ENCODE measurements at places on chromosomes 5 and 9.

- DNase-seq = no peak
Measured at GRCh38 chr9:99011161-99011709, 67.5 kb downstream of the COL15A1 start.

DNA sequence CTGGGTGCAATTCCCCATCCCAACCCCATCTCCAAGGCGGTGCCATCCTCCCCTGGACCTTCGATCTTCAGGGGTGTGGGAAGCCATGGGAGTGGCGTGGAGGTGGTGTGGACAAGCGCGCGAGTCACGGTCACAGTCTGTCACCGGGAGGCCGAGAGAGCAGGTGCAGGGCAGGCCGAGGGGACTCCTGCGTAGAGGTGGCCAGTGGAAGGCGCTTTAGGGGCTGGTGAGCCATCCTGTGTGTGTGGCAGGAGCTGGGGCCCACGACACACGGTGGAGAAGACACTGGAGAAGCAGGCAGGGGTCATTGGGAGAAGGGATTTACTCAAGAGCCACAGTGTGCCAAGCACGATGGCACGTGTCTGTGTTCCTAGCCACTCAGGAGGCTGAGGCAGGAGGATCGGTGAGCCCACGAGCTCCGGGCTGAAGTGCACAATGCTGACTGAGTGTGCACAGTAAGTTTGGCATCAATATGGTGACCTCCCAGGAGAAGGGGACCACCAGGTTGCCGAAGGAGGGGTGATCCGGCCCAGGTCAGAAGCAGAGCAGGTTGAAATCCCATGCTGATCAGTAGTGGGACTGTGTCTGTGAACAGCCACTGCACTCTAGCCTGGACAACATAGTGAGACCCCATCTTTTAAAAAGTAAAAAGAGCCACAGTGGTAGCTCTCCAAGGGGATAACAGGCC, 145.1 kb upstream of the PHYKPL start:
- no peak for DNase-seq

- DNase-seq = no peak
Measured at GRCh38 chr5:158522776-158523175, 576.9 kb downstream of the EBF1 start.

DNA sequence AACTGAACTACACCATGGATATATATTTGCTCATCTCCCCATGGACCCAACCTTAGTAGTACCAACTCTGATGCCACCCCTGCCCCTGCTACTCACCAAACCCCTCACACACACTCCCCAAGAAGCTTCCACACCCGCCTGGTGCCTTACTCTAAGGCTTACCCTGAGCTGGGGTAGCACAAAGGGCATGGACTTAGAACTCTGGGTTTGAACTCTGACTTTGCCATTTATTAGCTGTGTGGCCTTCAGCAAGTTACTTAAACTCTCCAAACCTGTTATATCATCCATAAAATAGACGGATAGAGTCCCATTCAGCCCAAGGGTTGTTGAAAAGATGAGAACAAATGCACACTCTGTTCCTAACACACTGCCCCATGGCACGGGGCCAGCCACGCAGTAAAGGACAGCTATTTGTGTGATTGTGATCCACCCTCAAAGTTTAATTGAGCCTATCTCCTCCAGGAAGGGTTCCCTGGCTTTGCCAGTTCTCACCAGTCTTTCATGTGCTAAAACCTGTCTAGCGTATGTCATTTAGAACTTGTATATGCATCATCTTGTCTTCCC, 111.0 kb downstream of the KLHL3 start:
- DNase-seq = no peak

GRCh38 chr9:83472221-83472665, 66.0 kb downstream of the FRMD3 start:
- DNase-seq = no peak

- DNase-seq = no peak
Measured at GRCh38 chr9:19137282-19137681, 10.0 kb upstream of the PLIN2 start.

DNA sequence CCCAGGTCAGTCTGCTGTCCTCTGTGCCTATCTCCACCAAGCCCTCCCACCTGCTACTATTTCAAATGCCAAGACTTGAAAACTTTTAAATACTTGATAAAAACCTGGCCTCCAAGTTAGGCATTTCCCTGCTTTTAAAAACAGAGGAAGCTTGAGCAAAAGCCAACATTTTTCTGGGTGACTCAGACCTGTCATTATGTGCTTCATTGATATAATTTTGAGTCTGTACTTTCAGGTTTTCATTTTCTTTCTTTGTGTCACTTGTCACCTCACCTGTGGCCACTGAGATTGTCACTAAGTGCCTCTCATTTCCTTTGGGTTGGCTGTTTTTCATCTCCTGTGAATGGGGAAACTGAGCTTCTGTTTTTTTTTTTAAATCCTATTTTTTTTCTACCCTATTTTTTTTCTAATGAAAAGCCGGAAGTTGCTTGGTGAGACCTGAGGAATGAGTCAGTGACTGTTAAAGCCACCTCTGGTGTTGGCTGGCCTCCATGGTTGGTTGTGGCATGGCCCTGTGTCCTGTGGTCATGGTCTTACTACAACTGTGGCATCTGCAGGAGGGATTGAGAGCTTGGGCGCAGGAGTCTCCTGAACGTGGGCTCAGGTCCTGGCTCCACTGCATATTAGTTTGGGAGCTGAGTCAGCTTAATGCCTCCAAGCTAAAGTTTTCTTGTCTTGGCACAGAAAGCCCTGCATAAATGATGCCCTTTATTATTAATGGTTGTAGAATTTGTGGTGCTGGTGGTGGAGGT, 56.7 kb downstream of the ARHGAP26 start:
- DNase-seq = no peak

DNA sequence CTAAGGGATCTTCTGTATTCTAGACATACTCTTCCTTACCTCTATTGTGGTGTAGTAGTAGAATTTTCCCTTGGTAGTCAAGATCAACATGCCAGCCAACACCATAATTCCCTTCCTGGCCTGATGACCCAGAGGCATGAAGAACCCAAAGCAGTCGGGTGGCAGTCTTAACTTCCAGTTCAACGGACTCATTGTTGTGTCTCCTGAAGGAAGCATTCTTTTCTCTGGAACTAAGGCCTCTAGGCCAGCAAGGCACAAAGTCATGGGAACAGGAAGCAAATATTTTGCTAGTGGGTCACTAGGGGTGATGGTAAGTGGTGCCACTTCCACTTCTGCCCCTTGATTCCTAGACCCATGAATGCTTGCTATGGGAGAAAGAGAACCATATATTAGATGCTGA, 55.2 kb upstream of the DAPK1 start:
- DNase-seq = no peak

DNA sequence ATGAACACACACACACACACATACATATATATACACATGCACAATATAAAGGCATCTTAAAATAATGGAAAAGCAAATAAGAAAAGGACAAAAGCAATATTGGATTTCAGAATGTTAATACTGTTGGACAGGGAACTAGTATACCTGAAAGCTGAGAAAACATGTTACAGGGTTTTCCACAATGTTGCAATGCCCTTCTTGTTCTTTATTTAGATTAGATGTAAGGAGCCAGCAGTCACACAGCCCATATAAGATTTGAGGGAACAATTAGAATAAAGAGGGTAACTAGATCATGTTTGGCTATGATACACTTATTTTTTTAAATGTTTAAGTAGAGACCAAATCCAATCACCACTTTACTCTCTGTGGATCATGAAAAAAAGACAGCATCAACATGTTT, 61.7 kb downstream of the SH3TC2 start:
- DNase-seq = no peak

GRCh38 chr9:124339603-124340146, 75.6 kb downstream of the PSMB7 start:
- DNase-seq = no peak

- DNase-seq = no peak
Measured at GRCh38 chr5:126741361-126741760, 35.6 kb upstream of the LMNB1 start.

DNA sequence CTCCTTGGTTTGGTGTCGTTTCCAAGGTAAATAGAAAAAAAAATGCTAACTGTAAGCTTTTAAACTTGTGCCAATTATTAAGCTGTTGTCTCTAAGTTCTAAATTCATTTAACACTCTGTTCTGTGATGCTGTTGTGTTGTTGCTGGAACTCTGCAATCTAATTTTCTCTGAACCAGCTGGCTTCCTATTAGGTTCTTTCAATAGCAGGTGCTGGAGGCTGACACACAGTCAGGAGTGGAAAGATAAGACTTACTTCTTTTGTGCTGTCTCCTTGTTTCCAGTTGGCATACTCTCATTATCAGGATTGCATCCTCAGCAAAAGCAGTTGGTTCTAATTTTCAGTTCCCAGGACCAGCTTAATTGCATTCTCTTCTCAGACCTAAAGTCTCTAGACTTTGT, 1252.6 kb upstream of the NUDT12 start:
- no peak for DNase-seq

DNA sequence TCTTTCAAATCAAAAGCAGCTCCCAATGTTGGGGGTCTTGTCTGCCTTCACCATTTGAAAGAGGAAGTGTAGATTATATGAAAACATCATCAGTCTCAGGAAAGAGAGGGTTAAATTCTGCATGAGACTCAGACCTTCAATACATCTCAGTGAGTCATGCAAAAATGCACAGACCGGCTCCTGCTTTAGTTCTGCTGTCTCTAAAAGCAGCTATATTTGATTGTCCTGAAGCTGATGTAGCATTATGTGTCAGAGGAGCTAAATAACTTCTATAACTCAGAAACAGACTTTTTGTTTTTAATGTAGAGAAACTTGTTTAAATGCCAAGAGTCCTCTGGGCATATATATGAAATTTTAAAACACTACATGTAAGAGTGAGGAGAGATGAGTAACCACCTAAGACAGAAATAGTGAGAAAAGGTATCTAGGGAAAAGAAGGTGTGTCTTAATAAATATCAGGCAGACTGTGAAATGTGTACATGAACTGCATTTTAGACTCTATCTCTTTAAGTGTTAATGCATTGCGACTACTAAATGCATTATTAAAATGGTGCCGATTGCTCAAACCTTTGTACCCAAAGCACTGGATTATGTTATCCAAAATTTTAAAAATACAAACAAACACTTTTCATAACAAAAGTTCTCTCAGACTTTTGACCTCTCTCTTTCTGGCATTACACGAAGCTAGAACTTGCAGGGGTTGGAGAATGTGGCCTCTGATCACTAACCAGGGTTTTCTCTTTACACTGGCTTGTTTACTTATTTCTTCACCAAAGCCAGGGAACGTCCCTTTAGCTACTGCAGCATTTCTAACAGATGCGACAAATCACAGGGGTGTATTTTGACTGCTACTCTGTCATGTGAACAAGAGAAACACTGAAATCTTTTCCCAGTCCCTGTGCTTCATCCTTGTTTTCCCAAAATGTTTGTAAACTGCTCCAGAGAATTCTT, 302.3 kb downstream of the ARL15 start:
- no peak for DNase-seq

- no peak for DNase-seq
Measured at GRCh38 chr5:96374653-96375052, 58.4 kb downstream of the PCSK1 start.

DNA sequence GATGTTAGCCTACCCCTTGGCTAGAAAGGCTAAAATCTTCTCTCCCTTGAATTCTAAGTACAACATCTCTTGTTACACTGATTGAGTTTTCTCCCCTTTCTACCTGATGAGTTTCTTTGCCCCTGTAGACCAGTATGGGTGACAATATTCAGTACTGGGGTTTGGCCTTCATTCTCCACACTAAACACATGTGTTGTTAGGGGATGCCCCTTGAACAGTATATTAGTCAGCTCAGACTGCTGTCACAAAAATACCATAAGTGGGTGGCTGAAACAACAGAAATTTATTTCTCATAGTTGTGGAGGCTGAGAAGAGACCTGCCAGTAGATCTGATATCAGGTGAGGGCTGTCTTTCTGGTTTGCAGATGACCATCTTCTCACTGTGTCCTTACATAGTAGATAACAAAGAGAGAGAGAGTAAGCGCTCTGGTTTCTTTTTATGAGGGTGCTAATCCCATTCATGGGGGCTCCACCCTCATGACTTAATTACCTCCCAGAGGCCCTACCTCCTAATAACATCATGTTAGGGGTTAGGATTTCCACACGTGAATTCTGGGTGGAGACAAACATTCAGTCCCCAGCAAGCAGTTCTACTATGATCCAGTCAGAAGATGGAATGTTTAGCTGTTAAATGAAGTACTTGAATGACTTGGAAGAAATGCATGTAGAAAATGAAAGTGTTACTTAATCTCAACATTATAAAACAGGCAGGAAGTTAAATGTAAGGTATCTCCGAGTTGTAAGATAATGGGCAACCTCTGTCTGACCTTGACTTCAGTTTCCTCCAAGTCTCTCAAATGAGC, 17.5 kb downstream of the VLDLR start:
- no peak for DNase-seq

- peak; percentile 77 for DNase-seq
Measured at GRCh38 chr9:124659099-124659659, 111.9 kb downstream of the NR6A1 start.

- no peak for DNase-seq
Measured at GRCh38 chr5:172789687-172790495, 18.9 kb upstream of the DUSP1 start.

DNA sequence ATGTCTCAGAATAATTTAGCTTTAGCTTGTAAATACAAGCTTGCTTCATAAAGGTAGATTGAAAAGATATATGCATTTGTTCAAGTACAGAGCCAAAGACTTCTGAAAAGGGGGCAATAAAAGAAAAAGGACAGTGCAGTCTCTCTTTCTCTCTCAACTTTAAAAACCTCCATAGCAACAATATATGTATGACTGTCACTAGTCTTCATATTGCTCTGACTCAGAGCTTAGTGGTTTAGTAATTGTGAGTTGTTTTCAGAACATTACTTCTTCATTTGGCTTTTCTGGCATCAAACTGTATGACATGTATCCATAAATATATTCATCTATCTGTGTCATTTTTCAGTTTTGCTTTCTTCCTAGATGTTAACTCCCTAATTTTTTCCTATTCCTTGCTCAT, 194.6 kb upstream of the KIF2A start:
- DNase-seq = no peak

DNA sequence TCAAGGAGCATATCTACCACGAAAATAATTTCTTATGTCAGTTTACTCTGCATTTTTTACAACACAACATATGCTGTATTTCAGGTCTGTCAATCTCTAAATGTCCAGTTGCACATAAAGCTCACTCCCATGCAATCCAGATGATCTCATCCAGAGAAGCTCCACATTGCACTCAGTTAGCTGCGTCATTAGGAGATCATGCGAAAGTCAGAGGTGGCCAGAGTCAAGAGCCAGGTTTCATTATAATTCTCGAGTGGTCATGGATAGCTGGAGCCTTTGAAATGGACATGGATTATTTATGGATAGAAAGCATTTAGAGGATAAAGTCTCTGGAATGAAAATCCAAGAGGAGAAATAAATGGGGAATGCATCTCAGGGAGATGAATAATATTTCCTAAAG, 232.3 kb downstream of the GAS1 start:
- DNase-seq = no peak

- DNase-seq = no peak
Measured at GRCh38 chr9:134063571-134064450, 4.0 kb downstream of the BRD3 start.

- no peak for DNase-seq
Measured at GRCh38 chr9:71764463-71764862, 3.9 kb downstream of the CEMIP2 start.

- no peak for DNase-seq
Measured at GRCh38 chr5:173180331-173180730, 36.0 kb downstream of the BNIP1 start.

Measured in DMS79 treated with DMSO at 0.1 percent for 48 hours (cell line).